NB4 (cell line): ENCODE measurements at places on chromosomes 4 and X.
A peak's percentile ranks its signal among the peaks of the same experiment; 100 is the strongest.

DNA sequence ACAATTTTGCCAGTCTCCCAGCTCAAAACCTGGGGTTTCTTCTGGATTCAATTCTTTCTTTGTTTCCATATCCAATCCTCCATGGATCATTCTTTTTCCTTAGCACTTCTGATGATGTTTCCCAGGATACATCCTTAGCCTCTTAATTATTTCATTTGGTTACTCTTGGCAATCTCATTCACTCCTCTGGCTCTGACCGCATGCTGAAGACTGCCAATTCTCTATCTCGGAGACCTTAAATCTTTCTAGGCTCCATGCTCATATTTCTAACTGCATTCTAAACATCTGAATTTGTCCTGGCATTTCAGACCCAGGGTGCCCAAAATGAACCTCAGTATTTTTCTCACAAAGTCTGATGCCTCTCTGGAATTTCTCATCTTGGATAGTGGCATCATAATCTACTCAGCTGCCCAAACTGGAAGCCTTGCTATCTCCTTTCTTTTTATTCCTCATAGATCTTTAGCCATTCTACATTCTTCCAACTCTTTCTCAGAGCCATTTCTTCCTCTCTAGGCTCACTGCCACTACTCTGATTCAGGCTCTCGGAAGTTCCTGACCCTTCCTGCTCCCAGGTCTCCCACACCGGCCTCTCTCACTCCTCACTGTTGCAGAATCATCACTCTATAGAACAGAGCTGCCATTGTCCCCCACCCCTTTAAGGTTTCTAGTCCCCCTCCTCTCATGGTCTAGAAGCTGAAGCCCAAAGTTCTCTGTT, 290.2 kb downstream of the CAMK2D start:
- no peak for DNase-seq

DNA sequence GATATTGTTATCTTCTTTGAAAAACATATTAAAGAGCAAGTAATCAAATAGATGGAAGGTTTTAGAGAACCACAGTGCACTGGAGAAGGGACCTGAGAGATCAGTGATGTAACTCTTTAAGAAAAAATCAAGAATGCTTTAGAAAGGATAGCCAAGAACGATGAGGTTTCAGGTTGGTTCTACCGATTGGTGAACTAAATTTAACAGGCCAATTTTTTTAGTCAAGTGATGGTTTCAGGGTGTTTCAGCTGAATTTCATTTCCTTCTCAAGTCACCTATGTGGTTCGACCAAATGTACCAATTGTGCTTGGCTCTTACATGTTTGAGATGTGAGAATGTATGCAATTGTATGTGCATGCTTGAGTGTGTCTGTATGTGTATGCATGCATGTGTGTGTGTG, 26.5 kb downstream of the HS3ST1 start:
- DNase-seq = no peak

DNA sequence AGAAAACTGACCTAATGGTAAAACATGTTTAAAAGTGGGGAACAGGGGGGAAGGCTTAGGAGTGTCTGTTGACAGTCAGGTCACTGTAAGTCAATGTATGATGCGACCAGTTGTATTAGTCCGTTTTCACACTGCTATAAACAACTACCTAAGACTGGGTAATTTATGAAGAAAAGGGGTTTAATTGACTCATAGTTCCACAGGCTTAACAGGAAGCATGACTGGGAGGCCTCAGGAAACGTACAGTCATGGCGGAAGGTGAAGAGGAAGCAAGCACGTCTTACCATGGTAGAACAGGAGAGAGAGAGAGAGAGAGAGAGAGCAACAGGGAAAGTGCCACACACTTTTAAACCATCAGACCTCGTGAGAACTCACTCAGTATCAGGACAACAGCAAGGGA, 13.0 kb upstream of the PLAC1 start:
- DNase-seq = peak; percentile 7

DNA sequence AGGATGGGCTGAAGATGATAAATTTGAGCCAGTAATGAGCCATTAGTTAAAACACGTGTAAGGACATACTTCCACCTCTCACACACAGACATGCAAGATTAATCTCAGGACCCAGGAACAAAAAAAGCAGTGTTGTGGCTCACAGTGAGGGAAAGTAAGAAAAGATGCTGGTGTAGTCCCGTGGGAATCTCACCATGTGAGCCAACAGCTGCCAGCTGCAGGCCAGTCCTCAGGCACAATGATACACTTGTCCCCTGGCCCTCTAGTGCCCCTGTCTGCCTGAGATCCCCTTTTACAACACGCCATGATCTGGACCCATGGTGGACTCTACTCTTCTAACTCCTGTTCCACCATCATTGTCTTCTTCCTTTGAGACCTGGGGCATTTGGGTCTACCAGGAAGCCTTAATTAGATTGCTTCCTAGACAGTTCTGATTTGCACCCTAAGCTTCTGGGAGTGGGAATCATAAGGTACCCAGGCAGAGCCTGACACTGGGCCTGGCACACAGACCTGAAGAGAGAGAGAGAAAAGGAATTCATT, 194.7 kb downstream of the STIM2 start:
- DNase-seq = no peak

DNA sequence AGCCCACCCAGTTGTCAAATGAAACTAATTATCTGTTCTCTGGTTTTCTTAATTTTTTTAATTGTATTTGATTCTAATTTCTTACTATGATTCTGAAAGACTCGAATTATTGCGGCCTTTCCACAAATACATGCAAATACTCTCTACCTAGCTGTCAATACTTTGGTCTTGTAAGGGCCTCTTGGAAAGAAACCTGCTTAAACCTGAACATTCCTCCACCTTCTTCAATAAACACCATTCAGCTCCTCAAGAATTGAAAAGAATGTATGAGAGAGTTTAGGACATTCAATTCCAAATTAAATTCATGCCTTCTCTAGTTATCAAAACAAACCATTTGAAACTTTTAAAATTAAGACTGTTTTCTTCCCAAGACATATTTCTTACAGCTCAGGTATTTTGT, 385.9 kb upstream of the NOCT start:
- DNase-seq = no peak

- DNase-seq = no peak
Measured at GRCh38 chr4:150436598-150437370, 145.2 kb upstream of the MAB21L2 start.

- DNase-seq = no peak
Measured at GRCh38 chr4:26522478-26522877, 32.2 kb upstream of the CCKAR start.
